Karpas-422 (cell line): ENCODE measurements at places on chromosomes 1 and 21. TPM values are rescaled to one million over a fixed set of nuclear protein-coding genes. Genes with fewer than 3 reads are reported as not detected.

DNA sequence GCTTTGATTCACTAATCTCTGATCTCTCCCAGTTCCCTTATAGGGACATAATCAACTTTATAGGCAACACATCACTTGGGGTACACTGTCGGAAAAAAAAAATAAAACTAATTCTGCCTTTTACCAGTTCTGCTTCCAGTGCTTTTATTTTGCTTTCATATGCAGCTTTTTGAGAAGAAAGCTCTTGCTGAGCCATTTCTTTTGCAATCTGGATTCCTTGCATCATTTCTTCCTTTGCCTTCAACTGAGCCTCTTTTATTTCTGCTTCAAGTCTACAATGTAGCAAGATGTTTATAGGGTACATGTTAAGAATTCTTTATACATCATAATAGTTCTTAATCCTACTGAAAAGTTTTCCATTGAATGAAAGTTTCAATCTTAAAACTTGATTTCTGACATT lies 30.6 kb downstream of the KIF14 start:
- DNase-seq = no peak

DNA sequence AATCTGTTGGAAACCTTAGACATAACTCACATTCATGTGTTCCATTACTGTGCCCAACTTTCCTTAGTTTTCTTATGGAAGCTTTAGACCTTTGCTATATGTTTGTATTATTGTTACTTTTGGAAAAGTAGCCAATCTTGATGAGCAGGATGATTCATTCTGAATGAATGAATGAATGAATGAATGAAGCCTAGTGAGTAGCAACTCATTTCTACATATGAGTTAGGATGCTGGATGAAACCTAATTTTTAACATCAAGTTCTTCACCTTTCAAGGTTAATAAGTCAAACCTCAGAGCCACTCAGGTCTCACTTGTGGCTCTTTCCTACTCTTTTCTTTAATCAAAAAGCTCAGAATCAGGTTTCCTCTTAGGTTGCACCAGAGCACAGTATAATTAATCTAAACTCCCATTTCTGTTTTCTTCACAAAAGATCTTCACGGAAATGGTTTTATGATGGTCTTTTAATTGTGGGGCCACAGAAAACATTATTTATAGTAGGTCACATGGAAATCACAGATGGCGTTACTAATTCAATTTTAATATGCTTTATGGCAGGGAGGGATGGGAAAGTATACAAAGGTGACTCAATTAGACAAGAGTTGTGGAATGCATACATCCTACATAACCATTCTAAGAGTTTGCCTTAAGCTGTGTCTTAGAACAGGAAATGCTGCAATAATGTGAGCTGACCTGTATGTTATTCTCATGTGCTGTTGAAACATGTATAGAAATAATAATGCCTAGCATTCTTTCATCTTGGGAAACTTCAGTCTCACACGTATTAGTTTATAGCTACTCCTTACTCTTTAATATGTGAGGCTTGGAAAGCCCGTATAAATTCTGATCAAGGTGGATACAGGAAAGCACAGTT lies 4.5 kb upstream of the DDX59 start:
- DNase-seq = no peak

- DNase-seq = no peak
Observed at GRCh38 chr1:236438614-236439013, 44.5 kb downstream of the EDARADD start.

DNA sequence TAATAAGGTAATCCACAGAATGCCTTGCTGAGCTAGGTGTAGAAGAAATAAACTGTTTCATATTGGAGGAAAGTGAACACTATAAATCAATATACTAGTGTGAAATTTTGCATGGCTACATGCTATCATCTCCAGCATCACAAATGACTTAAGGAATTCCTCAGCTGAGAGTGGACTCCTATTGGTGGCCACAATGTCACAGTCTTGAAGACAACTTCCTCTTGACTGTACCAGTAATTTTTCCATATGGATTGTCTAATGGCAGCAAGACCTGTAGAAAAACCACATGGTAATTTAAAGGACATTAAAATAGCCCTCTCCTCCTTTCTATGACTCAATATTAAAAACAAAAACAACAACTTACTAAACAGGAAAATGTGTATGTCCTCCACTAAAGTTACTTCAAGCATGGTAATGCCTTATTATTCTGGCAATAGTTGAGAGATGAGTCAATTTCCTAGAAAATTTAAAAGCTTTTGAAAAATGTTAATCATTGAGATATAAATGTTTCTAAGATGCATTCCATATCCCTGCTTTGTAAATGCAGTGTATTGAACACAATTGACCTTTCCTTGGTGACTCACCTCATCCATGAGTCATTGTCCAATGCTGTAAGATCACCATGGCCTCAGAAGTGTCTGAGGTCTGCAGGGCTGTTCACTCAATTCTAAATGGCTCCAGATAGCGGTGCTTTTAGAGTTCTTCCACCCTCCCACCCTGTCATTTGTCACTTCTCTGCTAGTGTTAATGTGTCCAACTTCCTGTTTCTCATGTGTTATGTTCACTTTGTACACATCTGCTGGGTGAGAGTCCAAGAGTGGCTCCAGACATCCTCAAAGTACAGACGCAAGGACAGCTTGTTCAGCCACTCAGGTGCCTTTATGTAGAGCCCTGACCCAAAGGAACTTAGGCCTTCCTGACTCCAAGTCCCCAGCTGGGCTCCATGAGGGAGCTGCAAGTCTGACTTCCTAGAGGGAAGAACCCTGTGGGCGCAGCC lies 32.8 kb upstream of the DNASE2B start:
- no peak for DNase-seq

DNA sequence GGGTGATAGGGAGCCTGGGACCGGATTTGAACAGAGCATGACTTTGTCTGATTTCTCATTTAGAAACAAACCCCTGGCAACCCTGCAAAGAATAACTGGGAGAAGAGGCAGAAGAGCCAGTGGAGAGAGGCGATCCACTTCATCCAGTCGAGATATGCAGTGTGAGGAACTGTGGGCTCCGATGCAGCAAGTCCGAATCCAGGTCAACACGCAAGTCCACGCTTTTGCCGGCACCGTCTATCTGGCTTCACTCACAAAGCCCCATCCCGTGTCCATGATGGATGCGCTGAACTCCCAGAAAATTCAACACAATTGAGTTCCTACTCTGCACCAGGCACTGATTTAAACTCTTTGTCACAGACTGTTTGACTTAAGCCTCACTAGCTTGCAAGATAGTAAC lies 191.3 kb downstream of the GRIK3 start:
- DNase-seq = no peak

DNA sequence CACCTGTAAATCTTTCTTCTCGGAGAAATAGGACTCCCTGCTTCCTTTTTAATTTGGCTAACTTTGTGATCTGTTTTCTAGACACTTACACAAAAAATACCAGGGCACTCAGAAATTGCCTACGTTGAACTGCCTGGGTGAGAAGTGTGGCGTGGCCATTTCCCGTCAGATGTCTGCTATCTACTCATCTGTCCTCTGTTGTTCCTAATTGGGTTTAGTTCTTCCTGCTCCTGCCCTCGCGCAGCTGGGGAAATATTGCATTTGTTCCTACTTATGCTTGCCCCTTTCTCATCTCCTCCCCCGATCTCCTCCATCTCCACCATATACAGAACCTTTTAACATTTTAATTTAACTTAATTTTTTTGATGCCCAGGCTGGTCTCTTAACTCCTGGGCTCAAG lies 55.1 kb downstream of the CD58 start:
- no peak for DNase-seq

DNA sequence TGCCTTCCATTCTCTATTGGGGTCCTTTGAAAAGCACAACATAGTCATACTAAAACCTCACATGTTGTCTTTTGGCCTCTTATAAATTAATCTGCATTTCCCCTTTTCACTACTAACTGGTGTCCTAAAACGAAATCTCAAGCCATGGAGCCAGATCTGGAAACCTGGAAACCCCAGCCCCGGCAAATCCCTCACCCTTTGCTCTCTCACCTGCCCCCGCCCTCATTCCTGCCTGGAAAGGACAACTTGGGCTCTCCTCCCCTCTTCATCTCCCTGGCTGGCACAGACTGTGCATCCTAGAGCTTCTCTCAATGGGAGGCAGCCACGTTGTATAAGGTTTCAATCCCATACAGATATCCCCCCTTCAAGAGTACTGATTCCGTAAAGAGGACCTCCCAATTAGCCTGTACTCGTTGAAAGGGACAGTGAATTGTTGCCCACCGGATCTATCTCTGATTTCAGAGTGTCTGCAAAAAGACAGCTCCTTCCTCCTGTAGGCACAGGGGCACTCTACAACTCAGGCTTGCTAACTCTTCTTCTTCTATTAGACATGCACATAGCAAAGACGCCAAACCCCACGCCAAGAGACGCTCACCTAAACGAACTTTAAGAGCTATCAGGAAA lies 1.4 kb downstream of the DUSP10 start:
- no peak for DNase-seq

AMY1B gene
- not detected in 2 replicates for total RNA-seq

PPCS gene
- 82.1 and 100 TPM in 2 replicates for total RNA-seq

FAM72A gene
- total RNA-seq = 27.6 and 29.0 TPM in 2 replicates

TM2D1 gene
- 48.2 and 67.3 TPM in 2 replicates for total RNA-seq
